ENCODE measurements at places on chromosomes 5 and 9.

DNA sequence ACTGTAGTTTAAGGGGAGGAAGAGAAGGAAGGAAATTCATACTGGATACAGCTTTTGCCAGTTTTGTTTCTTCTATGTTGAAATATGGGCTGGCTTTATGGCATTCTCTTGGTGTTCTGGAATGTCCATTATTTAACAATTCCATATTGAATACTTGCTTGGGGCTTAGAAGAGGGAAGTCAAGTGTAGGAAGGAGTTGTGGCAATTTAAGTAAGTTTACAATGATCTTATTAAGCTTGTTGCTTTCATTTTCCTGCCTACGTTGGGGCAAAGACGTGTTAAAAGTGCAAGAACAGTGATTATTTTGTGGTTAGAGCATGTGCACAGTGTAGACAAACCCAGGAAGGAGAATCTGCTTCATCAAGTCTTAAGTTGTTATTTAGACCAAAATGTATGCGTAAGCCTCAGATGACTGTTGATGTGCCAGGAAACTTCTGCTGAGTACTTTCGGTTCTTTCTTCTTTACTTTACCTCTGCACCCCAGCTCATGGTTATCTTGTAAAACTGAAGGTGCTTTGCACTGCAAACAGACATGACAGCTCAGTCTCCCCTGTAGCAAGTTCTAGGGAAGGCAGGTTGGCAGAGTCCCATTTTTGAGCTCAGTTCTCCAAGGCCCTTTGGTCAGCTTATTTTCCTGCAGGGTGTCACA, 75.8 kb downstream of the F2RL2 start:
- DNase-seq = no peak

GRCh38 chr5:150178262-150178661, 11.6 kb upstream of the SLC6A7 start:
- no peak for DNase-seq

DNA sequence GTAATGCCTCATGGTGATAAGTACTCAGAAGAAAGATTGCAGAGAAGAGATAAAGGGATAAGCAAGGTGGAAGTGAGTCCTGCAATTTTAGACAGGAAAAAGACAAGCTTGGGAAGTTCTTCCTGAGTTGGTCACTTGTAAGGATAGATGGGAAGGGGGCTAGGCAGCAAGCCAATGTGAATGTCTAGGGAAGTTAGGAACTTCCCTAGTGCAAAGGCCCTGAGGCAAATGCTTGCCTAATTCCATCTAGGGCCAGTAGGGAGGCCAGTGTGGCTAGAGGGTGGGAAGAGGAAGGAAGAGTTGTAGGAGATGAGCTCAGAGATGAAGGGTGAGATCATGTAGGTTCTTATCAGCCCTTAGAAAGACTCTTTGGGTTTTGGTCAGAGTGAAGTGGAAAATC, 206.6 kb downstream of the MAT2B start:
- no peak for DNase-seq

GRCh38 chr5:68365889-68366288, 150.3 kb downstream of the PIK3R1 start:
- no peak for DNase-seq

- DNase-seq = no peak
These were observed 762 bp downstream of the SNCAIP start for GRCh38 chr5:122312591-122313406.

DNA sequence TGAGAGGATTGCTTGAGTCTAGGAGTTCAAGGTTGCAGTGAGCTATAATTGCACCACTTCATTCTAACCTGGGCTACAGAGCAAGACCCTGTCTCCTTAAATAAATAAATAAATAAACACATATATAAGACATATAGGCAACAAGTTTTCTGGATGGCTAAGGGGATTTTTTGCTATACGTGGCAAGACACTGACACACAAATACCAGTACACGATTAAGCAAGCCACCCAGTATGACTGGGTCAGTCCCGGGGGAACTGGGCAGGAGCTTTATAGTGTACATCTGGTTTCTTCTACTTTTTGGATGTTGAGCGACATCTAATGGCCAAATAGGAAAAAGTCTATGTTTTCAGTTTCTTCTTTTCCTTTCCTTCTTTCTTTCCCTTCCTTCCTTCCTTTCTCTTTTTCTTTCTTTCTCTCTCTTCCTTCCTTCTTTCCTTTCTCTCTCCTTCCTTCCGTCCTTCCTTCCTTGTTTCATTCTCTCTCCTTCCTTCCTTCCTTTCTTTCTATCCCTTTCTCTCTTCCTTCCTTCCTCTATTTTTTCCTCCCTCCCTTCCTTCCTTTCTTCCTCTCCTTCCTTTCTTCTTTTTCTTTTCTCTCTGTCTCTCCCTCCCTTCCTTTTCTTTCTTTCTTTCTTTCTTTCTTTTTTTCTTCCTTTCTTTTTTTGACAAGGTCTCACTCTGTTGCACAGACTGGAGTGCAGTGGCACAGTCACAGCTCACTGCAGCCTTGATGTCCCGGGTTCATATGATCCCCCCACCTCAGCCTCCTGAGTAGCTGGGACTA, 47.0 kb upstream of the PLIN2 start:
- DNase-seq = peak; percentile 32

- no peak for DNase-seq
These were observed 382.4 kb downstream of the TMEM38B start for GRCh38 chr9:106076711-106077110.

- DNase-seq = no peak
These were observed 69.6 kb downstream of the CHSY3 start for GRCh38 chr5:129973716-129974426.
